T47D (cell line): ENCODE measurements at places on chromosomes 5 and 9.

DNA sequence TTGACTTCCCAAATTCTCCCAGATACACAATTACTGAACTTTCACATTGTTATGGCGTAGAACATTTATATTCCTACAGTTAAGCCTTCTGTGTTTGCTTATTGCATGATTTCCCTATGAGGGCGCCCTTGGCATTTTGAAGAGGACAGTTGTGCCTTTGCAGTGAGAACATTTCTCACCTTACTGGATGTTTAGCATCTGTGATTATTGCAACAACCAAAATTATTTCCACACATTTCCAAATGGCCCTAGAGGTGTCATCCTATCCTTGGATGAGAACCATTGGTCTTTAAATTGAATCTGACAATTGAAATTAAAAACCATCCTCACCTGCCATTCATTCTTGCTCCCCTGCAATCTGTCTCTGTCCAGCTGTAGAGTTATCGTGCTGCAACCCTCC is 104.0 kb downstream of the MAMDC2 start:
- DNase-seq, result no peak

DNA sequence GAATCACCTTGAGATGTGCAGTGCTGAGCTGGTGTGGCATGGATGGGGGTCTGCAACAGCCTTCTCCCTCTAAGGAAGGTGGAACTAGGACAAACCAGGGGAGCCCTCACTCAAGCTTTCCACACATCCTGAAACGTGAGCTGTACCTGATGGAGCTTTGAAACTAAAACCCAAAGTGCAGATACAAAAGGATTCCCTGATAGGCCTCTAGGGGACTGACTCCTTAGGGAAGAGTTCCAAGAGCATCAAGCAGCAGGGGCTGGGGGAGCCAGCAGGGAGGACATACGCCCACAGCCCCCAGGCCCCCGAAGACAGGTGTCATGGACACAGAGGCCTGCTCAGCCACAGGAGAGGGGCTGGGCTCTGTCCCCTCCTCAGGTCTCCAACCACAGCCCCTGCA is 17.7 kb downstream of the ARHGEF37 start:
- no peak for DNase-seq

DNA sequence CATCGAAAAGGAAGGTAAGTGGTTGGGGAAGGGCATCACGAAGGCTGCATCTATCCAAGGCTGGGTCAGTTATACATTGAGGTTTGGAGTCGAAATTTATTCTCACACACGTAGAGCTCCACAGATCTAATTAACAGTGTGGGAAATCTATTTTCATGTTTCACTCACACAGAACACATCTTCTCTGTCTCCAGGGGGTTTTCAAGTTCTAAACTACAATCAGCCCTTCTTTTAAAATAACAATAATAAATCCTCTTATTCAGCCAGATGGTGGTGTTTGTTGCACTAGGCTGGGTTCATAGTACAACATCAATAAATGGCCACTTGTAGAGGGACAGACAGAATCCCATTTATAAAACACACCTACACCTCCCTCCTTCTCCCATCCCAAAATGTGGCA is 174.5 kb upstream of the KLF9 start:
- DNase-seq, result no peak

DNA sequence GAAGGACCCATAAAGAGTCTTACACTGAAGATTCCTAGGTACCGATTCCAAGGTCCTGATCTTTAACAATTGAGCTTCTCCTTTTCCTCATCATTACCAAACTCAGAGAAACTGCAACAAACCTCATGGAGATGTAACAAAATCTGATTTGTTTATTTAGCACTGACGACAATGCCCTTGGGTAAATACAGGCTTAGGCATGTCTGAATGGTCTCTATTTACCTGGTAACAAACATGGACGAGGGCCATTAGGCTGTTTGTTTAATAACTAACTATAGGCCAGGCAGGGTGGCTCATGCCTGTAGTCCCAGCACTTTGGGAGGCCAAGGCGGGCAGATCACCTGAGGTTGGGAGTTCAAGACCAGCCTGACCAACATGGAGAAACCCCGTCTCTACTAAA is 333.3 kb downstream of the AGTPBP1 start:
- DNase-seq, result peak; percentile 53

GRCh38 chr9:16241231-16241630 is 629.2 kb downstream of the BNC2 start:
- no peak for DNase-seq

DNA sequence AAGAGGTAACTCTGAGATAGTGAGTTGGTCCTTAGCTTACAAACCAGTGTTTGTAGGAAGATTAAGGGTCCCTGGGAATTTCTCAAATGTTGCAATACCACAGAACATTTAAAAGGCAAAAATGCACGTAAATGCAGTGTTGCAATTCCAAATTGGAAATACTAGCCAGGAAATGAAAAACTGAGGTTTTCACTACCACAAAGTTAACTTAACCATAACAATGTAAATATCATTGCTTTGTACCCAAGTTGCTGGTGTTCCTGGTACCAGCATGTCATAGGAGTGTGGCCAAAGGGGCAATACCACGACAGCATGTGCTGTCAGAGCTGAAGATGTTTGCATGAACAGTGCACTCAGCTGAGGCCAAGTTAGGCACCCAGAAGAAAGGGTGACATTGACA is 382.9 kb downstream of the GLIS3 start:
- DNase-seq, result no peak

DNA sequence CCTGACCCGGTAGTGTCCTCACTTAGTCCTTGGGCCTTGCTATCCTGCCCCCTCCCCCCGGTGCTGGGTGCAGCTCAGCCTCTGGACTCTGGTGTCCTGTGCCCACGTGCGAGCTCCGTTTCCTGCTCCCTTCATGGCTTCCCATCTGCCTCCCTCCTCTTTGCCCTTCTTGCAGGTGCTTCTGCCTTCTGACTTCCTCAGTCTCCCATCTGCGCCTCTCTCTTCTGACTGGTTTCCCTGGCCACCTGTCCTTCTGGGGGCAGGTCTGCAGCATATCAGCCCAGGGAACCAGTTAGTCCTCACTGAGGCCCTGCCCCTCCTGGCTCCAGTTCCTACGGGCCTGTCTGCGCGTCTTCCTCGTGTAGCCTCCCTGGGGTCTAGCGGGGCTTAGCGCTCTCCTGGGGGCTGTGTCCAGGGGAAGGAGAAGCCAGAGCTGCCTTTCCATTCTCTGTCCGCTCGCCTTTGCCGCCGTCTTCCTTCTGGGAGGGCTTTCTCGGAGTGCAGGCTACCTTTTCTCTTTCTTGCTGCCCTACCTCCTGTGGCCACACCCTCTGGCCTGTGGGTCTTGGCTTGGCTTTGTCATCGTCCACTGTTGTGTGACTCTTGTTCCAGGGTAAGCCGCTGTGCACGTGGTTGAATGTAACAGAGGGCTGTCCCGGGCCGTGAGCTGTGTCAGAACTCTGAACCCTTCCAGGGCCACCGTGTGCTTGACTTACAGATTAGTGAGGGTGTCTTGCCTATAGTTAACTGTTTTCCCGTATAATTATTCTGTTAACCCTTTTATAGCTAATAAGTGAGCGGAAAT is 51.8 kb downstream of the EHMT1 start:
- DNase-seq, result peak; percentile 79

- no peak for DNase-seq
Observed at GRCh38 chr5:107012371-107012770, 658.4 kb downstream of the EFNA5 start.

DNA sequence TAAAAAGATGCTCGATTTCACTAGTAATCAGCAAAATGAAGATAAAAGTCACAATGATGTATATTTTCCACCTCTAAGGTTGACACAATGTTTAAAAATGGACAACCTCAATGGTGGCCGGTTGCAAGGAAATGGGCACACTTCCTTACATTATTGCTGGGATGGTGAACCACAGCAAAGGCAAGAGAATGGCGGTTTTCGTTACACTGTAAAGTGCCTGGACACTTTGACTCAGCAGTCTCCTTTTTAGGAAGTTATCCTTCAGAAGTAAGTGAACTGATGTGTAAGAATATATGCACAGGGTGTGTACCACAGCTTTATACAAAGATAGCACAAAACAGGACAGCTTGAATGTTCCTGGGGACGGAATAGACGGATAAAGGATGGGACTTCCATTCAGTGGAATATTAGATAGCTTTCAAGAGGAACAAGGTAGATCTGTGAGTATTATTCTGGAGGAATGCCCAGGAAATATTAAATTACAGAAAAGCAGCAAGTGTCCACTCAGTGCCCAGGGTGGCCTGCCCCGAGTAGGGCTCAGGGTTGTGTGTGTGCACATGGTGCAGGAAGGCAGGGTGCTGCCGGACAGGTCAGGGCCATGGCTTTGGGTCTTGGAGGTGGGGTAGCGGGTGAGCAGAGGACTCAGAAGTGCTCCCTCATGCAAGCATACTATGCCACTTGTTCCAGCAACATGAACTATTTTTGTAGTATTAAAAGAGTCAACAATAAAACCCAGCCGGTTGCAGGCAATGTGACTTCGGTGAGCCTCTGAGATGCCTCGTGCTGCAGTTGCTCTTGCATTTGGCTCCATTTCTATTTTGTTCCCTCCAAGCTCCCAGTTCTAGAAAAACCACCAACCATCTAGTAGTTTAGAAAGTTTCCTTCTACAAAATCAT is 24.5 kb downstream of the GADD45G start:
- DNase-seq, result no peak

DNA sequence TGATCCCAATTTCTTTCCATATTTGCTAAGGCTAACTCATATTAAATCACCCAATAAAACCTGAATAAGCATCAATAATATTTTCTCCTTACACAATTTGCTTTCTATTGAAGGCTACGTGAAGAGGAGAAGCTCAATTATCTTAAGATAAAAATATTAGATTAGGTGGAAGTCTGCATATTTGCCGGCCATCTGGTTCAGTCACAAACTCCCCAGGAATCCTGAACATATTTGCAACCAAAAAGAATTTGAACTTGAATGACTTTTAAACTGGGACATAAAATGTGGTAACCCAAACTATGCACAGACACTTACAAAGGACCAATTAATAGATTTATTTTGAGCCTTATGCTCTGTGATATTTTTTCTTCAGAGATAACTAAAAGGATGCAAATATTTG is 92.3 kb downstream of the HAPLN1 start:
- no peak for DNase-seq

DNA sequence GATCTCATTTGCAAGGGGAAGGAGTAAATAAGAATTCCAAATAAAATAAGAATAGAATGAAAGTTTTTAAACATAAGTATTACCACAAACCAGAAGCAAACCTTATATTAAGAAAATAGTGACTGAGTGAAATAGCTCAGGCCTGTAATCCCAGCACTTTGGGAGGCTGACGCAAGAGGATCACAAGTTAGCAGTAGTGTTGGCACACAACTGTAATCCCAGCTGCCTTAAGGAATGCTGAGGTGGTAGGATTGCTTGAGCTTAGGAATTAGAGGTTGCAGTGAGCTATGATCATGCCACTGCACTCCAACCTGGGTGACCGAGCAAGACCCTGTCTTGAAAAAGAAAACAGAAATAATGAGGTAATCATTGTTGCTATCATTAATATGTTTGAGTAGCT is 47.0 kb downstream of the APC start:
- DNase-seq, result no peak

- no peak for DNase-seq
Observed at GRCh38 chr9:124756011-124756410, 15.1 kb downstream of the NR6A1 start.

DNA sequence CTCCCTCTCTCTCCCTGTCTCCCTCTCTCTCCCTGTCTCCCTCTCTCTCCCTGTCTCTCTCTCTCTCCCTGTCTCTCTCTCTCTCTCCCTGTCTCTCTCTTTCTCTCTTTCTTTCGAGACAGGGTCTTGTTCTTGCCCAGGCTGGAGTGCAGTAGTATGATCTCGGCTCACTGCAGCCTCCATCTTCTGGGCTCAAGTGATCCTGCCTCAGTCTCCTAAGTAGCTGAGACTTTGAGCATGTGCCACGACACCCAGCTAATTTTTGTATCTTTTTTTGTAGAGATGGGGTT is 14.3 kb downstream of the TRIO start:
- no peak for DNase-seq

DNA sequence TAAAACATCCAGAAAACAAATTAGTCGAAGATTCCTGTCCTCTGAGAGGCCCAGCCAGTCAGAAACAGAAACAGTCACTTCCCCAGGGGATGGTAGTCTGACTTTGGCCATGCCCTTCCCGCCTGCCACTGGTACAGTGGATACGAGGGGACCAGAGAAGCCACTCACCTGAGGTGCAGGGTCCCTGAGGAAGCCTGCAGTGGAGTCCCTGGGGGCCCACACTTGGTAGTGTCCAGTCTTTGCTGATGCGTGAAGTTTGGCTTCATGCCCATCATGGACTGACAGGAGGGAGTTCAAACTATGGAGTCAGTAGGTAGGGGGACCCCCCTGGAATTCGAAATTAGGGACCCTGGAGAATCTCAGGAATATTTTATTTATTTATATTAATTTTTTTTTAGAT is 147.5 kb downstream of the DAB2IP start:
- no peak for DNase-seq

DNA sequence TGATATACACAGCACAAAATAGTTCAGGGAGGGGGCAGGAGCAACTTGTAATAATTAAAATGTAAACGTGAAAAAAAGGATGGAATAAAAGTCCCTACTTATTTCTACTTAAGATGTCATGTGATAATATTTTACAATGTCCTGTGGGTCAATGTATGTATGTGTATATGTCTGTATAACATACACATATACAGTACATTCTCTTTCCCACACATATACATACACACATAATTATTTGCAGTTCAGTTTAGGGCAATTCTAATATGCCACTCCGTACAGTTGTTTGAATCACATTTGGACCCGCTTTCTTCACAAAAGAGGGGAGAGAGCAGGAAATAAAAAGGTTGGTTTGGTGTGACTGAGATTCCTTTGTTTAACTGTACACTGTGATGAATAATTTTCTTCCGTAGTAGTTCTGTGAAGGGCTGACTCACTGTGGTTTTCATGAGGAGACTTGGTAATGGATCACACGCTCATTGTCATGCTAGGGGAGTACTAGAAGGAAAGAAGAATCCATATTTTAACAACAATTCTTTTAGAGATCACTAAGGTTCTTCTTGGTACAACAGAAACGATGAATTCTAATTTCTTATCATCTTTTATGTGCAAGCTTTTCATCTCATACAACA is 26.2 kb upstream of the ACOT12 start:
- DNase-seq, result no peak

GRCh38 chr5:90534922-90535321 is 5.5 kb upstream of the LYSMD3 start:
- no peak for DNase-seq

DNA sequence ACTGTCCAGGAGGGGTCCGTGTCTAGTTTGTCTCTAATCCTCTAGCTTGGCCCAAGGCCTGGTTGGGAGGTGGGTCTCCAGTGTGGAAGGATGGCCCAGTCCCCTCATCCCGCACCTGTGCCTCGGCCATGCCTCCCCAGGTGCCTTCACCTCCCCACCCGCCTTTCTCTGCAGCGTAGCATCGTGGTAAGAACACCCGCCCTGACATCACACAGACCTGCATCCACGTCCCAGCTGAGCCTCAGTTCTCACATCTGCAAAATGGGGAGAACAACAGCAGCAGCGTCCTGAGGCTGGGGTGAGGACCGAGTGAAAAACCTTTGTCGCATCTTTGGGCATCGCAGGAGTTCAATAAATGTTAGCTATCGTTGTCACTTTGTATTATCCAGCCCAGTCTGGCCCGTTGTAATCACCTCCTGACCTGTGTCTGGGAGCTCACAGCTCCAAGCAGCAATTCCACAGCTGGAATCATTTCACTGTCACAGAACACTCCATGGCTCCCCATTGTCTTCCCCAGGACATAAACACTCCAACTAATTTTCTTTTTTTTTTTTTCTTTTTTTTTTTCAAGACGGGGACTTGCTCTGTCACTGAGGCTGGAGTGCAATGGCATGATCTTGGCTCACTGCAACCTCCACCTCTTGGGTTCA is 181.2 kb upstream of the IER5L start:
- DNase-seq, result no peak

GRCh38 chr5:33688526-33688925 is 203.3 kb downstream of the ADAMTS12 start:
- no peak for DNase-seq
